Progenitor cell of endocrine pancreas (in vitro differentiated cells): ENCODE measurements at places on chromosomes 3 and 15.

DNA sequence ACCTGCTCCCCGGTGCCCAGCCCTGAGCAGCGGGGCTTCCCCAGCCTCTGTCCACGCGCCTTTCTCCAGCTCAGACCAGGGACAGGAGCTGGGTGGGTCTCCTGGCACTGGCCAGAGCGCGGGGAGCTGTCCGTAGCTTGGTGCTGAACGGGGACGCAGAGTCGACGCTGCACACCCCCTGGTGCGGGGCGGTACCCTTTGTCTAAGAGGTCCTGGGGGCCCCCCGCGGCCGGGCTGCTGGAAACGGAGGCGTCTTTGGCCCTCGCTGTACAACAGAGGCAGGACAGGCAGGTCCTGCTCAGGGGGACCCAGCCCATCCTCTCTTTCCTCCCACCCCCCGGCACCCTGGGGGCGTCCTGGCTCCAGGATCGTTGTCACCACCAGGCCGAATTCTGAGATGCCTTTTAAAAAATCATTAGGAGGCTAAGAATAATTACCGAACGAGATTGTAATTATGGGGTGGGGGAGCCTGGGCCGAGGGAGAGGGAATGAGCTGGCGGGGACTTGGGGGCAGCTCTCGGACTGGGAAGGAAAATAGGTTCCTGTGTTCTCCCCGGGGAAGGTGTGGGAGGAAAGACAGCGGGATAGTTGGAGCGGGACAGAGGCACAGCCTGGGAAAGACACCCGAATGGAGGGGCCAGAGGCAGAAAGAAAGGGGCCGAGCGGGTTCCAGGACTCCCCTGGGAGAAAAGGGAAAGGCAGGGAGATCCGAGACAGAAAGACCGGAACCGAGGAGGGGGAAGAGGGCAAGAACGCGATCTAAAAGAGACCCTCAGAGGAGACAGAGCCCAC is 4.1 kb upstream of the SKOR1 start:
- H3K27me3 ChIP-seq, result peaks cover 92% of the 10 kb centered on the region
- no peaks in the 10 kb centered on the region for H3K36me3 ChIP-seq
- DNase-seq, result peak; percentile 75
- H3K27ac ChIP-seq, result no peak overlapping the region

GRCh38 chr15:101124731-101125451 is 127.0 kb downstream of the CHSY1 start:
- peaks cover 13% of the 10 kb centered on the region for H3K27me3 ChIP-seq
- no peak overlapping the region for H3K4me3 ChIP-seq
- DNase-seq, result no peak
- H3K36me3 ChIP-seq, result no peaks in the 10 kb centered on the region
- no peak overlapping the region for H3K27ac ChIP-seq

- no peak for DNase-seq
- H3K36me3 ChIP-seq, result no peaks in the 10 kb centered on the region
- no peak overlapping the region for H3K4me3 ChIP-seq
Measured at GRCh38 chr3:144544871-144545270, 573.2 kb downstream of the DIPK2A start.

DNA sequence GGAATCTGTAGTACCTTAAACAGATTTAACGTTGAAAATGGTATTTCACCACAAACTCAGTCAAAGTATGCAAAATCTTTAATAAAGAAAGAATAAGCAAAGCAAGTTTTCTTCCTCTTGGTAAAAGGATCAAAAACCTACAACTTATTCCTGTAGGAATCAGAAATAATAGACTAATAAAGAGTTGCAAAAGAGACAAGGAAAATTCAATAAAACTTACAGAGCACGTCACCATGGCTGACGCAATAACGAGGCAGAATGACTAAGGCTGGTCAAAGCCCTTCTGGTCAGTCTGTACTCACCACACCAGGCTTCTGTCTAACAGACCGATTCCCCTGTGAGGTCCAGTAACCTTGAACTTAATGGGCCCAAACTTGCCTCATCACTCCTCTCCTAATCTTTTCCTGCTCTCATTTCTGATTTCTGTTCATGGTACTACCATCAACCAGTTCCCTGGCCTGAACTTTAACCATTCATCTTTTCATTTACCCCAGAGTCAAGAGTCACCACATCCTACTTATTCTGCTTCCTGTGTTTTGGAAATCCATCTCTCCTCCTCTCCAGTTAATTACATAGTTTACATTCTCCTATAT is 5.0 kb downstream of the MASP1 start:
- peaks cover 18% of the 10 kb centered on the region for H3K27me3 ChIP-seq
- no peak overlapping the region for H3K27ac ChIP-seq
- H3K4me3 ChIP-seq, result no peak overlapping the region

- H3K27ac ChIP-seq, result no peak overlapping the region
- peaks cover 6% of the 10 kb centered on the region for H3K27me3 ChIP-seq
- no peak for DNase-seq
- H3K36me3 ChIP-seq, result no peaks in the 10 kb centered on the region
Measured at GRCh38 chr3:13219077-13219901, 146.1 kb upstream of the IQSEC1 start.
